ENCODE measurements at places on chromosomes 16 and 17.

DNA sequence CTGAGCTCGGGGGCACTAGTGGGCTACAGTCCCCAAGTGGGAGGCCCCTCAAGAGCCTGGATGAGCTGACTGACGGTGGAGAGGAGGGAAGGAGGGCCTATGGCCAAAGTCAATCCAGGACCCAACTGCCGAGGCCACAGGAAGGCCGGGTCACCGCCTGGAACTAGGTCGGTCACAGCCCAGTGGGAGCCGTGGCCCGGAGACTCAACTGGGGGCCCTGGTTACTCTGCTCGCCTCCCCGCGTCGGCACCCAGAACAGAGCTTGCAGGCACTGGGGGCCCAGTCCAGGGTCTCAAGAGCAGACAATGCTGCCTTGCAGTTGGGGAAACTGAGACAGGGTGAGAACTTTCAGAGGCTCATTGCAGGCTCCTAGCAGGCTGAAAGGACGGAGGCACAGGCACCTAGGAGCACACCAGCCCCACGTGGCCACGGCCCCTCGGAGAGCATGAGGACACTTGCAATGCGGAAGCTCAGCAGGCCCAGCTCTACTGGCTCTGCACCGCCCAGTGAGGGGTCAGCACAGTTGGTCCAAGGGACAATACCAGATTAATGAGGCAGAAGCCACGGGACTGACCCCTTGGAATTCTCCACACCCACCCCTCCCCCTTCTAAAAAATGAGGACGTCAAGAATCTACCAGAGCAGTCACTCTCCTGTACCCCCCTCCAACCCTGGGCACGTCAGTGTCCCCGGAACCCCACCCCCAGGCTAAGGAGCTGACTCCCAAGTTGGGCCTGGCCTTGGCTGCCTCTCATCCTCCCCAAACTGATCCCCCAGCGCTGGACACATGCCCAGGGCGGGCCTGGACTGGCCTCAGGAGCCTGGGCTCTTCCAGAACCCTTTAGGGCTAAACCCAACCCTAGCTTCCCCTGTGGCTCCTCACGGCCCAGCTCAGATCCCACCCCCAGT lies 2.2 kb downstream of the HS3ST6 start:
- H3K27ac ChIP-seq = no peak overlapping the region
- no peaks in the 10 kb centered on the region for H3K36me3 ChIP-seq
- H3K4me3 ChIP-seq = no peak overlapping the region
- H3K4me1 ChIP-seq = peaks cover 10% of the 10 kb centered on the region
- H3K27me3 ChIP-seq = peaks cover 5% of the 10 kb centered on the region

DNA sequence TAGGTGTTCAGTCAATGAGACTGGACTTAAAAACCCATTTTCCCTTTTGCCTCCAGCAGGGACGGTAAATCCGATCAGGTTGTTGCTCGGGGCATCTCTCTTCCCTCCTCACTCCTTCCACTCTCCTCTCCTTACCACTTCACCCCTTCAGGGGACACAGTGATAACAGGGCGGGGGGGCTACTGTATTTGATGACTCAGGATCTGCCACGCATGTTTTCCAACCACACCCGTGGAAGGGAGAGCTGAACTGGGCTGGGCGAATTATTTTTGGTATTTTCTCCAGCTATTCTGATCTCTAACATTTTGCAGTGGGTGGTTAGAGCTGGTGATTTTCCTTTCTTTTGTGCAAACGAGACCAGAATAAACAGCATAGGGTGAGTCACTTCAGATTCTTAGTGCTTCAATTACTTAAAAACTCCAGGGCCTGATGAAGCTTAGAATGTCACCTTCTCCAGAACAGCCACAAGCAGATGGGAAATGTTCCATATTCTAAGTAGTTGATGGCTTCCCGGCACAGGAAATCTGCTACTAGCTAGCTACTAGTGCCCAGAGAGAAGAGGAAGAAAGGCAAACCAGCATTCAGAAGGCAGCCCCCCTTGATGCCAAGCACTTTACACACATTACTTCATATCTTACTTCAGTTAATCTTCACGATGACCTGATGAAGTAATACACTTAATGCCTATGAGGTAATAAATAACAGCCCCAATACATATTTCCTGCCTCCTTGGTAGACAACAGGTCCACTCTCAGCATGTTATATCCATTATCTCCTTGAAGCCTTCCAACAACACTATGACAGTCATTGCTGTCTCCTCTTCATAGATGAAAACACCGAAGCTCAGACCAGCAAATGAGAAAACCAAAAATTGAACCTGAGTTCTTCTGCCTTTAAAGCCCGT lies 74.1 kb downstream of the ASIC2 start:
- no peaks in the 10 kb centered on the region for H3K4me1 ChIP-seq
- H3K27me3 ChIP-seq = no peaks in the 10 kb centered on the region
- H3K36me3 ChIP-seq = no peaks in the 10 kb centered on the region
- no peak overlapping the region for H3K4me3 ChIP-seq
- DNase-seq = no peak

DNA sequence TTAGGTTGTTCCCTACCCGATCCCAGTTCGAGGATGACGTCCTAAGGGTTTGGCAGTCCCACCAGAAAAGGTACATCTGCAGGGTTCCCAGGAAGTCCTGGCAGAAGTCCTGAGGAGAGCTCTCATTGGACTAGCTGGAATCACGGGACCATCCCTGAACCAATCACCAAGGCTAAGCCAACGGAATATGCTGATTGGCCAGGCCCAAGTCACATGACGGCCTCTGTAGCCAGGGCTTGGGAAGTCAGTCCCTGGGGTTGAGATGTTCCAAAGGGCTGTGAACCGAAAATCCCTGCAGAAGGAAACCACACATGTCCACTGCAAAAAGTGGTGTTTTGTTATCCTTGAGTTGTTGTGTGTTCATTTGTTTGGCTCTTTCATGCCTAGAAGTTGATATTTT lies 68.2 kb upstream of the ZNF423 start:
- H3K36me3 ChIP-seq = no peaks in the 10 kb centered on the region
- no peak overlapping the region for H3K4me3 ChIP-seq
- H3K27me3 ChIP-seq = no peaks in the 10 kb centered on the region
- no peaks in the 10 kb centered on the region for H3K4me1 ChIP-seq
- no peak overlapping the region for H3K27ac ChIP-seq
- no peak for DNase-seq

DNA sequence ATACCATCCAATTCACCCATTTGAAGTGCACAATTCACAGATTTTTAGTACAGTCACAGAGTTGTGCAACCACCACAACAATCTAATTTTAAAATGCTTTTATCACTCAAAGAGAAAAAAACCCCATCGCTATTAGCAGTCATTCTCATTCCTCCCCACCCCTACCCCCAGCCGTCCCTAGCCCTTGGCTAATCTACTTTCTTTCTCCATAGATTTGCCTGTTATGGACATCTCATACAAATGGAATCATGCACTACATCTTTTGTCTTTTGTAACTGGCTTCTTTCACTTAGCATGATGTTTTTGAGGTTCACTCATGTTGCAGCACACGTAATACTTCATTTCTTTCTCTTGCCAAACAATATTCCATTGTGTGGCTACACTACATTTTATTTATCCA lies 20.4 kb downstream of the LYRM9 start:
- H3K4me3 ChIP-seq = no peak overlapping the region
- no peak for DNase-seq
- H3K27me3 ChIP-seq = no peaks in the 10 kb centered on the region
- H3K36me3 ChIP-seq = no peaks in the 10 kb centered on the region

- H3K4me1 ChIP-seq = peaks cover 74% of the 10 kb centered on the region
- no peaks in the 10 kb centered on the region for H3K36me3 ChIP-seq
- H3K27me3 ChIP-seq = no peaks in the 10 kb centered on the region
- DNase-seq = peak; percentile 88
- H3K27ac ChIP-seq = peak overlapping the region; percentile 76
Measured at GRCh38 chr17:40072040-40072734, 9.4 kb downstream of the THRA start.

DNA sequence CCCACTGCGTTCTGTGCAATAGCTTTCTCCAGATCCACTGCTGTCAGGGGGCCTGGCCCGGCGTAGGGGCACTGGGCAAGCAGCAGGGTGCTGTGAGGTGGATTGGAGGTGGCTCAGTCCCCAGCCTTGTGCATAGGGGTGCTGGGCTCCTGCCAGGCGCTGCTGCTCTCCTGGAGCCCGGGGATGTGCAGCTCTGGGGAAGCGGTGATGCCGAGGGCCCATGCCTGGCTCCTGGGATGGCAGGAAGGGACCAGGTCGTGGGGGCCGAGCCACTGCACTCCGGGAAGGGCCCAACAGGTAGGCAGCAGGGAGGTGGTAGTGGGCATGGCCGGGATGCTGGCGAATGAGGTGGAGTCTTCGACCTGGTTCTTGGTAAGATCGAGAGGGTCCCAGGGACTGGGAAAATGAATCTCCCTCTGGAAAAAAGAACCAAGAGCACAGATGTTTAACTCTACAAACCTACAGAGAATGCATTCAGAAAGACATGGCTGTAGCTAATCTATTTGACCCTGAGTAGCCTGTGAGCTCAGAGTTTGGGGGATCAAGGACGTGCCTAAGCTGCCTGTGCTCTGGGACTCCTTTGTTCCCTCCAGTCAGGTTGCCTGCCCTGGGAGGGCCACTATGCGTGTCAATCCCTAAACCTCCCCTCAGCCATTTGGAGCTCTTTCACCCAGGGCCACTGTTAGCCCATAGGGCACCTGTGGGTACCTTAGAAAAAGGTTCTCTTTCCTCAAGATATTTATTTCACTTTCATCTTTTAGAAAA lies 6.6 kb upstream of the SUPT4H1 start:
- no peaks in the 10 kb centered on the region for H3K4me1 ChIP-seq
- H3K36me3 ChIP-seq = peaks cover 8% of the 10 kb centered on the region
- no peak overlapping the region for H3K4me3 ChIP-seq
- peak; percentile 74 for DNase-seq
- no peak overlapping the region for H3K27ac ChIP-seq

GRCh38 chr16:28182183-28182582 lies 29.6 kb downstream of the XPO6 start:
- H3K4me3 ChIP-seq = no peak overlapping the region
- no peaks in the 10 kb centered on the region for H3K27me3 ChIP-seq
- peaks cover 30% of the 10 kb centered on the region for H3K4me1 ChIP-seq
- no peak overlapping the region for H3K27ac ChIP-seq

- H3K36me3 ChIP-seq = peaks cover 5% of the 10 kb centered on the region
- peaks cover 19% of the 10 kb centered on the region for H3K4me1 ChIP-seq
- no peaks in the 10 kb centered on the region for H3K27me3 ChIP-seq
- DNase-seq = peak; percentile 53
Measured at GRCh38 chr16:3028716-3029319, 5.0 kb downstream of the THOC6 start.

DNA sequence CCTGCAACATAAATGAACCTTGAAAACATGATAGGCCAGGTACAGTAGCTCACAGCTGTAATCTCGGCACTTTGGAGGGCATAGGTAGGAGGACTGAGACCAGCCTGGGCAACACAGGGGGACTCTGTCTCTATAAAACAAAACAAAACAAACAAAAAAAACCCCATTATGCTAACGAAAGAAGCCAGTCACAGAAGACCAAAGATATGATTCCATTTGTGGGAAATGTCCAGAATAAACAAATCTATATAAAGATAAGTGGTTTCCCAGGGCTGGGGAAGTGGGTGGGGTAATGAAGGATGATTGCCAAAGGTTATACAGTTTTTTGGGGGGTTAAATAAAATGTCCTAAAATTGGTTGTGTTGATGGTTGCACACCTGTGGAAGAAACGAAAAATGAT lies 36.5 kb upstream of the SIAH1 start:
- H3K36me3 ChIP-seq = no peaks in the 10 kb centered on the region
- no peak for DNase-seq
- H3K4me3 ChIP-seq = no peak overlapping the region
- no peaks in the 10 kb centered on the region for H3K27me3 ChIP-seq
- H3K4me1 ChIP-seq = no peaks in the 10 kb centered on the region

GRCh38 chr17:4412933-4413831 lies 20.6 kb upstream of the SPNS3 start:
- DNase-seq = peak; percentile 90
- no peak overlapping the region for H3K4me3 ChIP-seq
- H3K27me3 ChIP-seq = no peaks in the 10 kb centered on the region

Measured in pancreas (tissue), 10 donors.